ENCODE measurements at places on chromosomes 1 and 21.
A peak's percentile ranks its signal among the peaks of the same experiment; 100 is the strongest.

- no peak for DNase-seq
These were observed 2.1 kb downstream of the MXRA8 start for GRCh38 chr1:1356166-1356795.

GRCh38 chr1:75970631-75971030, 38.4 kb upstream of the ASB17 start:
- no peak for DNase-seq

- DNase-seq, result no peak
These were observed 10.7 kb upstream of the OR2B11 start for GRCh38 chr1:247468481-247469140.

DNA sequence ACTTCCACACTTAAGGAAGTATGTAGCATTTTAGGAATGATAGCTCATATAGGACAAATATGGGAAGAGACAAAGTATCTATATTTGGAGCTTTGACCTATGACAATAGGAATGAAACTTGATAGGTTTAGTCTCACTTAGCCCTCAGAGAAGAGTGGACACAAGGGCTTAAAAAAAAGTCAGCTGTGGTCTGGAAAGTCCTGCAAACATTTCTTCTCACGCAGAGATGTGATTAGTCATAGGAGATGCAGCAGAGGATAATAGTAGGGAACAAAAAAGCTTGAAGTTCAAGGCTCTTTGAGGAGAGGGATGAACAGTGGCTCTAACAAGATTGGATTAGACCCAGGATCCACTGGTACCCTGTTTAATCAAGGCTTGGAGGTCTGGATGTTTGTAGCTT, 14.8 kb upstream of the RNF220 start:
- no peak for DNase-seq

DNA sequence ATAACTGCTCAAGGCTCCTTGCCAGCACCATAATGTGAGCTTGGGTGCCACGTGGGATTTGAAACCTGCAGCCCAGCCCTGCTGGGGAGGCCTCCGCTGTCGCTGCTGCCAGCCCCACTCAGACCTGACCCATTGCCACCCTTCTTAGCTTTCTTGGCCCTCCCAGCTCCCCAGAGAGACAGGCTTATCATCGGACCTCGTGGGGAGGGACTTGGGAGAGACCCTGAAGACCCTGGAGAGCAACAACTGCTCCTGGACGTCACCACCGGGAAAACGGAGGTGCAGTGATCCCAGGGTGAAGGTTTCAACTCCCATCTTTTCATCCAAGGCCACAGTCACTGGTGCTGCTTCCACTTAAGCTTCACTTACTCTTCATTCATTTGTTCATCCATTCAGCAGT, 596.1 kb downstream of the PTPRU start:
- no peak for DNase-seq

GRCh38 chr1:98662356-98662670, 792 bp downstream of the SNX7 start:
- no peak for DNase-seq

DNA sequence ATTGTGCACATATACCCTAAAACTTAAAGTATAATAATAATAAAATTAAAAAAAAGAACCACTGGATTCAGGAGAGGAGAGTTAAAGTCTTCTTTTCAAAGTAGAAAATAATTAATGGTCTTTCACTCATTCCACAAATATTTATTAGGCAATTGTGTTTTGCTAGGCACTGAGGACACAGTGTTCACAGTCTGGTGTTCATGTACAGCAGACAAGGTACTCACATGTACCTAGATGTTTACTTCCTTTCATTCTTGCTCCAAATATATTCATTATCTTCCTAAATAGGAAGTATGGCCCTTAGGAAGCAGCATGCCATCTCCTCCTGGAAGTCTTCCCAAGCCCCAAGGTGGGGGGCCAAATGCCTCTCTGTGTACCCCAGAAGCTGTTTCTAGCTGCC, 265.0 kb downstream of the NPHP4 start:
- no peak for DNase-seq

- no peak for DNase-seq
These were observed 203.4 kb downstream of the CRB1 start for GRCh38 chr1:197471248-197471985.

GRCh38 chr1:155205969-155206593, 1.6 kb downstream of the THBS3 start:
- no peak for DNase-seq

DNA sequence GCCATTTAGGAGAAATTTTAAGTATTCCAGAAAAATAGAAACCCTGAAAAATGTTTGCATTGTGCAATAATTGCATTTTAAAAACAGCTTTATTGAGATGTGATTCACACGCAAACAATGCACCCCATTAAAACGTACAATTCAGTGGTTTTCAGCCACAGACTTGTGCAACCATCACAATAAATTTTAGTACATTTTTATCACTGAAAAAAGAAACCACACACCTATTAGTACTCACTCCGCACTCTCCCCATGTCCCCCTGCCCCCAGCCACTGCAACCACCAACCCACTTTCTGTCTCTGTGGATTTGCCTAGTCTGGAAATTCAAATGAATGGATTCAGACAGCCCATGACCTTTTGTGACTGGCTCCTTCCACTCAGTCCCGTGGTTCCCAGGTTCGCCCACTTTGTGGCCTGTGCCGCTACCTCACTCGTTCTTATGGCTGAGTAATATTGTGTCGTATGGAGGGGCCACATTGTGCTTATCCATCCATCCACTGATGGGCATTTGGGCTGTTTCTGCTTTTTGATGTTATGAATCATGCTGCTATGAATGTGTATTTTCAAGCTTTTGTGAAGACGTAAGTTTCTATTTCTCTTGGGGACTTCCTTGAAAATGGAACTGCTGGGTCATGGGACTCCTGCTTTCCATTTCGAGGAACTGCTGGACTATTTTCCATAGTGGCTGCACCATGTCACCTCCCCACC, 147.7 kb upstream of the ARHGEF16 start:
- no peak for DNase-seq

DNA sequence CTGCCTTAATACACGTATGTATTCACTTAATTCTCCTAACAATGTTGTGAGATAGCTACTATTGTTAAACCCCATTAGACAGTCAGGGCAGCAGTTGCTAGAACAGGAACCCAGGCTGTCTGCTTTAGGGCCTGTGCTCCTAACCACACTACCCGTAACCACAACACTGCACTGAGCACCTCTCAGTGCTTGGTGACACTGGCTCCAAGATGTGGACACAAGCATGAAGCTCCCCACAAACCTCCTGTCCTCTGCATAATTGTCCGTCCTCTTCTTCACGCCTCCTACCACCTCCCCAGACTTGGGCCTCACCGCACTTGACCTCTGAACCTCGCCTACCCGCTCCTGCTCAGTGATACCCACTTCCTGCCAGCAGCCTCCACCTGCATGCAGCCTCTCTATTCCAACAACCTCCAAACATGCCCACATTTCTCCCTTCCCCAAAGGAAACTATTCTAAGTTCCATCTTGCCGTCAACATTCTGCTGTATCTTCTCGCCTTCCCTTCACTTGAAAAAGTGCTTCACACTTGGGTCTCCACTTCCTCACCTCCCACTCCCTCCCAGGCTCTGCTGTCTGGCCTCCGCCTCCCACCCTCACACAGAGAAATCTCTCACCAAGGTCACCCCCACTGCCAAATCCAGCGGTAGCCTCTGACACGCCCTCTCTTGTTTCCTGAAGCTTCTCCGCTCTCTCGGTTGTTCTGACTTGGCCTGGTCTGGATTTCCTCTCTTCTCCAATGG, 14.6 kb upstream of the AHDC1 start:
- peak; percentile 66 for DNase-seq

GRCh38 chr21:26003404-26003803, 167.2 kb downstream of the APP start:
- no peak for DNase-seq

DNA sequence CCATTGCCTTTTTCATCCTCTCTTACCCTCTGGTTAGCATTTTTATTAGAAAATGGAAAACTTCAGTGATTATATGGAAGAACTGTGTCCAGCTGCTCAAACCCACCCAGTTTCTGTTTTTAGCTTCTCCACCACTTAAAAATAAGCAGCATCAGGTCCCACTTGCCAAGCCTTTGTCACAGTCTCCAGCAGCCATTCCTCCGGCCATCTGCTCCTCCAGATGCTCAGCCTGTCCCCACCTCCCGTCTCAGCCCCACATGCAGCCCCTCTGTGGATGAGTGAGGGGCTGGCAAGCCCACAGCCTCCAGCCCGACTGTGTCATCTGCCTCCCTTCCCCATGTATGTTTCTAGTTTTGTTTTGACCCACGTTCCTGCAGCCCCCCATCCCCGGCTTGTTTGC, 289.7 kb downstream of the HHAT start:
- DNase-seq, result no peak

GRCh38 chr1:110068646-110069403, 1.6 kb downstream of the ALX3 start:
- DNase-seq, result peak; percentile 23

- no peak for DNase-seq
These were observed 4.5 kb downstream of the CRTC2 start for GRCh38 chr1:153953859-153954365.

- DNase-seq, result no peak
These were observed 200.6 kb downstream of the CRB1 start for GRCh38 chr1:197468543-197469175.

DNA sequence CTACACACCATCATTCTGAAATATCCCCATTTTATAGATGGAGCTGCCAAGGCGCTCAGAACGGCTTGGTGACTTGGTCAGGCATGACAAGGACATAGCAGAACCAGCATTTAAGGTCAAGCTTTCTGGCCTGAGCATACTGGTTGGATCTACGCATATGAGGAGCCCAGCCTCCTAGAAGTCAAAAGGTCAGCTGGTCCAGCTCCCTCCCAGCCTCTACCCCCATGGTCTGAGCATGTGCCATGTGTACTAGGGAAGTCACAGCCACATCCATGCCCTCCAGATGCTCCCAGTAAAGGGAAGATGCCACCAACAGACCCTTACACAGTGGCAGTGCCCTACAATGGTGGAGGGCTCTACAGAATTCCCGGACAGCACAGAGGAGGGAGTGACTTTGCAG, 96.7 kb downstream of the EPHB2 start:
- DNase-seq, result no peak

GRCh38 chr1:109937738-109938137, 27.1 kb downstream of the CSF1 start:
- DNase-seq, result no peak

DNA sequence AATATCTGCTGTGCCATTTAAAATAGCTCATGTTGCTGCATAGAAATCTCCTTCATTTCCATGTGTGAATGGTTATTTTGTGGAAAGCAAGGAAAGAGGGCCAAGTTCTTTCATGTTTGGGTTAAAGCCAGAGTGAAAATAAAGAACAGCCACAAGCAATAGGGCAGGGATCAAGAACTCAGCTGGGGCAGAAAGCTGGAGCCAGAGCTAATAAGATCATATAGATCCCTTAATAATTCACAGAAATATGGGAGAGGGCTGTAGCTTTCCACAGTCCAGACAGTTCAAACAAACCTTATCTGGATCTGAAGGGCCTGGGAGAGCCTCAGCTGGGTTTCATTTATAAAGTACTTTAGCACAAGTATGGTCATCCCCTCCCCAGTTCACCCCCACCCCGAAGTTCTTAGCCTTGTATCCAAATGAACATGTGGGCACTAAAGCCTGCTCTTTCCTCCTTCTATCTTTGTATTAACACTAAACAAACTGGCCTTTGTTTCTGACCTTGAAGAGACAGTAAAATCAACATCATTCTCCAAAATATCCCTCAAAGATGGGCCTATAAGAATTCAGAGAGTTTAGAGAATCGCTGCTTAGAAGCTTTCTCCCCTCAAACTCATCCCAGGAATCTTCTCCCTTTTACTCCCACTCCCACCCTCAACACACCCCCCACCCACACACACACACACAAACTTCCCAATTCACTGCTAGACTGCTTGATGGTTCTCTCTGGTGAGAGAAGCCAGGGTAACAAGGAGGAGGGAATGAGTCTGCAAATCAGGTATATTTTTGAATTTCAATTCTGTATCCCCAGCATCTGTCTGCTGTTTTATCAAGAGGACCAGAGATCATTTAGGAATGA, 41.7 kb downstream of the UTP25 start:
- no peak for DNase-seq

GRCh38 chr1:9249534-9250410, 15.2 kb downstream of the H6PD start:
- DNase-seq, result peak; percentile 18

DNA sequence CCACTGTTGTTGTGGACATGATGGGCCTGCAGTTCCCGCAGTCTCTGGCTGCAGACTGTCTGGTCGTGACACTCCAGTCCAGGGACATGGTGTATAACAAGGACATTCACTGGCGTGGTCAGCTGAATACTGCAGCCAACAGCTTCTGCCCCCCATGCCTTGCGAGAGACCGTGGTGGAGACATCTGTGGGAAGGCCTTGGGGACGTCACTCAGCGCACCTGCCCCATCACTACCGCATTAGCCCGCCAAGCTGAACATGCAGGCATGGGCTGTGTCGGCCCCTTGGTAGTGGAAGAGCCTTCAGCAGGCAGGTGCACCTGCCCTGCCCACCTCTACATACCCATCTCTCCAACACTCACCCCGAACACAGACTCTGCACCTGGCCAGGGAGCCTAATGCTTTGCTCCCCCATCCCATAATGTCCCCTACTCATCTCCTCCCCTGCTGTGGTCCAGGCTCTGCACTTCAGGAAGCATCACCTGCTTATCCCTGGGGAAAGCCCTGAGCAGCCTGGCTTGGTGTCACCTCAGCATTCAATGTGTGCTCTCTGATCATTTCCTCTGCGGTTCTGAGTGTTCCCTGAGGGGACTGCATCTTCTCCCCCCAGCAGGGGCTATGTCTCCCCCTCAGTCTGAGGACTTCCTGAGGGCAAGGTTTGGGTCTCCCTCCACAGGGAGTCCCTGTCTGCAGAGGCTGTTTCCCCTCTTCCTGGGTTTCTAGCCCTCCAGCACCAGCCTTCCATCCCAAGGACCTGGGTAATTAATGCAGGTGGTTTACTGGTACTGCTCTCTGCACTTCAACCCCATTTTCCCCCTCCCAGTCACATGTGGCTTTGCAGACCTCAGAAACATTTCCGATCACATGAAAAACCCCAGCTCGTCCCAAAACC, 3.2 kb downstream of the PGLYRP4 start:
- DNase-seq, result no peak

DNA sequence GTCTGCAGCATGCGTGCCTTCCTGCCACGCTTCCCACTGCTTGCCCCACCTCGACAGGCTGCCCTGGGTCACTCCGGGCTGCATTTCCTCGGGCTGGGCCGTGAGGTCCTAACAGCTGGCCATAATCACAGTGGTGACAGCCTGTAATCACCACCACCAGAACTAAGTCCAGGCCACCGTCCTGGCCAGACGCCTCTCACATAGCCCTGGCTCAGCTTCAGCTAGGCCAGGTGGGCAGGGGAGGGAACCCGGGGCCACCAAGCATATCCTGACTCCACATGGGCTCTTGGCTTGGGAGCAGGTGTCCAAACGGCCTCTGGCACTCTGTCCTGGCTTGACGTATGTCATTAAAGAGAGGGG, 229.5 kb downstream of the TRABD2B start:
- DNase-seq, result no peak

DNA sequence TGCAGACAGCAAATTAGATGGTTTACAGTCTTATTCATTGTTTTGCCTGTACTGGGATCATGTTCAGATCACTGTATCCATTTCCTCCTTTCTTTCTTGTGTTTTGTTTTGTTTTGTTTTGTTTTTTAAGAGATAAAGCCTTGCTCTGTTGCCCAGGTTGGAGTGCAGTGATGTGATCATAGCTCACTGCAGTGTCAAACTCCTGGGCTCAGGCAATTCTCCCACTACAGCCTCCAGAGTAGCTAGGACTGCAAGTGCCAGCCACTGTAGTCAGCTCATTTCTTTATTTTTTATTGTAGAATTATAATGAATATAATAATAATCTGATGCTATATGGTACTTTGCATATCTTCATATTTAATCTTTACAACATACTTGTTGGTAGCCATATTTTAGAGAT, 403.7 kb upstream of the B3GALT2 start:
- DNase-seq, result no peak

GRCh38 chr1:102800406-102800805, 307.9 kb downstream of the COL11A1 start:
- DNase-seq, result no peak

All from CD4-positive, alpha-beta T cell treated with Interleukin-1 beta for 1 hour (primary cell).